Bronchial smooth muscle cell (primary cell): ENCODE measurements at places on chromosomes 12 and 14. TPM values are rescaled to one million over a fixed set of nuclear protein-coding genes. Genes with fewer than 3 reads are reported as not detected.

The IKBIP gene
- total RNA-seq, result 18.8 and 48.5 TPM in 2 replicates

The CLEC7A gene
- not detected in 2 replicates for total RNA-seq

The GYS2 gene
- not detected in 2 replicates for total RNA-seq

The AMDHD1 gene
- total RNA-seq, result 0.09 and 0.16 TPM in 2 replicates

The TAS2R8 gene
- 0.26 TPM in 1 of 2 replicates, not detected in the other for total RNA-seq

The GPRC5D gene
- total RNA-seq, result not detected in 2 replicates

The C12orf50 gene
- not detected in 2 replicates for total RNA-seq
